Renal pelvis (tissue), 12 donors: ENCODE measurements at places on chromosomes 1 and 21. TPM values are rescaled to one million over a fixed set of nuclear protein-coding genes. Genes with fewer than 3 reads are reported as not detected.

DNA sequence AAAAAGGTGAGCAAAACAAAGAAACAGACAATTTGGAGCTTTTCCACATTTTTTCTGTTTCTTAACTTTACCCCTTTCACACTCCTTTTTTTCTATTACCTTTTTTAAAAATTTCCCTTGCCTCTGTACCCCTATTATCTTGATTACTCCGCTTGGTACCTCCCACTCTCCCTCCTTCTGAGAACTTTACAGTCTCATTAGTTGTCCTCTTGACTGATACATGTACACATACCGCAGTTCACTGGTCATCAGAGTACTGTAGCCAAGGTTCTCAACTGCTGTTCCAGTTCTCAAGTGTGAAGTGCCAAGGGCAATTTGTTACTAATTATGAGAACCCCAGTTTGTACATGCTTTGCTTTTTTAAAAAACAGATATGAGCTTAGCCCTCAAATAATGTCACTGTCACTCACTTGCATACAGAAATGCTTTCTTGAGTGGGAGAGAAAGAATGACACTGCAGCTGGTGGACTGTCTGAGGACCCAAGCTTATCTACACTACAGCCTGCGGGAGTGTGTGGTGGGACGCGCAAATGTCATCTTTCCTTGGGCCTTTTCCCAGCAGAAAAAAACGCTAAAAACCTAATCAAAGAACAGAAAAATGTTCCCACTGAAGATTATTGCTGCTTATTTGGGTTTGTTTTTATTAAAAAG lies 160.8 kb downstream of the DISP1 start:
- no peak for DNase-seq

- DNase-seq, result no peak
Observed at GRCh38 chr1:47948126-47948525, 49.1 kb downstream of the TRABD2B start.

- DNase-seq, result no peak
Observed at GRCh38 chr1:1763657-1764621, 14.3 kb downstream of the NADK start.

DNA sequence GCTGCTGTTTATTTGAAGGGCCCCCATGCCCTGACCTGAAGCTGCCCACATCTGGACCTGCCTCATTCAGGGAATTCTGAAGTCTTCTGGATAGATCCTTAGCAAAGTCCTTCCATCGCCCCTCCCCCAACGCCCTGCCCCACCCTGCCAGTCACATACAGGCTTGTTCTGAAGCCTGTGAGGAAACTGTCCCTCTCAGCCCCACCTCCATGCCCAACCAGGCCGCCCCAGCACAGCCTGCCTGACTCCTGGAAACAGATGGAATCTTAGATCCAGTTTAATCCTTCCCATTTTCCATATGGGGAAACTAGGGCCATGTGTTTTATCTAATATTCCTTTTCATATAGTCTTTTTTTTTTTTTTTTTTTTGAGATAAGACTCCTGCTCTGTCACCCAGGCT lies 44.5 kb upstream of the GPR37L1 start:
- DNase-seq, result no peak

GRCh38 chr1:90831910-90832309 lies 114.8 kb upstream of the BARHL2 start:
- DNase-seq, result no peak

- no peak for DNase-seq
Observed at GRCh38 chr1:50430010-50430405, 6.8 kb upstream of the DMRTA2 start.

Gene CYP4A11
- polyA plus RNA-seq, result 42.1 TPM

Gene SIPA1L2
- 30.2 TPM for polyA plus RNA-seq

Gene FCER1G
- polyA plus RNA-seq, result 13.9 TPM

Gene RORC
- polyA plus RNA-seq, result 0.65 TPM

Gene COL6A1
- 311 TPM for polyA plus RNA-seq

Gene CTTNBP2NL
- polyA plus RNA-seq, result 42.1 TPM
